Hair follicular keratinocyte (primary cell): ENCODE measurements at places on chromosomes 7 and 10. TPM values are rescaled to one million over a fixed set of nuclear protein-coding genes. Genes with fewer than 3 reads are reported as not detected.

The PLCE1 gene
- under 0.01 TPM in 2 replicates for total RNA-seq

The SPDYE17 gene
- not detected in 2 replicates for total RNA-seq

The MBL2 gene
- not detected in 2 replicates for total RNA-seq

The SPDYE6 gene
- total RNA-seq, result not detected in 2 replicates

The LRRD1 gene
- not detected in 2 replicates for total RNA-seq

The TRIM74 gene
- not detected in 2 replicates for total RNA-seq

The FAM107B gene
- 8.7 TPM in 2 replicates for total RNA-seq

The DPY19L1 gene
- total RNA-seq, result 14.8 and 15.5 TPM in 2 replicates

The PCLO gene
- 2.0 and 4.1 TPM in 2 replicates for total RNA-seq

The KMT2E gene
- total RNA-seq, result 17.2 and 30.5 TPM in 2 replicates

The SEC61G gene
- 442 and 619 TPM in 2 replicates for total RNA-seq

The TMEM273 gene
- total RNA-seq, result not detected in 2 replicates

The GIMAP5 gene
- not detected in 2 replicates for total RNA-seq

The MPP7 gene
- 3.8 TPM in 2 replicates for total RNA-seq
